ENCODE measurements at places on chromosomes 7 and 10. TPM values are rescaled to one million over a fixed set of nuclear protein-coding genes. Genes with fewer than 3 reads are reported as not detected.

- DNase-seq = no peak
Measured at GRCh38 chr7:122212754-122213153, 68.7 kb upstream of the AASS start.

- DNase-seq = no peak
Measured at GRCh38 chr10:74600170-74600569, 226.2 kb upstream of the KAT6B start.

DNA sequence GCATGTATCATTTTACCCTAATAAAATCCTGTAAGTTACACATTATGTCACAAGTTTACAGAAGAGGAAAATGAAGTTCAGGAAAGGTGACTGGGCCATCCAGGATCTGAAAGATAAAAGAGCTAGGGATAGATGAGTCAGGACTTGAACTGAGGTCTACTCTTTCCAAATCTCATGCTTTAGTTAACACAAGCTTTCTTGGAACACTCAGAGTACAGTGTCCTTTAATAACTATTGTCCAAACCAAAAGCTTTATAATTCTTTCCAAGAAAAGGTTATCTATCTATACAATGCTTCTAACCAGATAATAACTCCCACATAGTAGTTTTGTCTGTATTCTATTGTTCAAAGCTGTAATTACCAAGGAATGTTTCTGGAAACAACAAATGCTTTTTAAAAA lies 164.6 kb downstream of the LRRN3 start:
- peak; percentile 38 for DNase-seq

GPR26 gene
- total RNA-seq = not detected

PDZD7 gene
- total RNA-seq = 4.7 TPM

PDK4 gene
- total RNA-seq = 1.9 TPM

DNA sequence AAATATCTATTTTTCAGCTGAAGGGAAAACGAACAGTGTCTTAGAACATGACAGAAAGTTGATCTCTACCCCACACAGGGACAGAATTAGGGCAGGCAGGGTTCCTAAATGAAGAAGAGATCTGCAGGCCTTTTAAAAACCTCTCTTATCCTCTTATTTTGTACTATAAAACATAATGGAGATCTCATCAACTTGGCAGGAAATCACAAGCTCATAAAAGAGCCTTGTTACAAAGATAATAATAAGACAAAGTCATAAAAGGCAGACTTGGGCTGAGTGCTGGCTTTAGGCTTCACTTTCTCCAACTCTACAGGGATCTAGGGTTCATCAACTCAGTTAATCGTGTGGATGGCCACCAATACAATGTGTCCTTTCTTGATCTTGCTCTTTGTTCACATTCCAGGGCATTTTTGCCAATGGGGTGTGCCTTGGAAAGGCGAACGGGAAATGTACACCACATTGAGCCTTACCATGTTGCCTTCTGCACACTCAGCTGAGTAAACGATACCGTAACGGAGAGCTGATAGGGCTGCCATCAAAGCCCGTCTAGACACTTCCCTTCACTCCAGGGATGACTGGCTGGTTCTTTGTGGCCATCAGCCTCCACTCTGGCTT lies 7.1 kb upstream of the TEX36 start:
- DNase-seq = no peak

DNA sequence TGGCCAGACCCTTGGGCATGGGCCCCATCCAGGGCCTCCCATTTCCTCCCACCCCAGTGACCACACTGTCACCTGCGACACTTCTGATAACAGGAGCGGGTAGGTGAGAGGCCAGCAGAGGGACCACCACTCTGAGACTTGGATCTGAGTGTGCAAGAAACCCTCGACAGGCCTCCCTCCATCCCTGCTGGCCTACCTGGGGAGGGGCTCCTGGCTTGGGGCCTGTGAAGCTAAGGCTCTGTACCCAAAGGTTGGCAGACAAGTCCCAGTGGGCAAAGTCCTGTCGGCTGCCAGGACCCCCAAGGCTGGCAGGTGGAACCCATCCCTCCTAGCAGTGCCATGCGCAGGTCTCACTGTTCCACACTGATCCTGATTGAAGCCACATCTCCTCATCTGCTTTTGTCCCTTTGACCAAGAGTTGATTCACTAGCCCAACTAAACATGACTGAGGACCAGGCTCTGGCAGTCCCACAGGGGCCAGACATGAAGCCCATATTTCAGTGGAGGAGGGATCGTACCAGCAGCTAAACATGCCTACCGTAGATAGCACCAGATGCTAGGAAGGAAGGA lies 1.2 kb upstream of the PGAM2 start:
- DNase-seq = no peak

- peak; percentile 40 for DNase-seq
Measured at GRCh38 chr7:35555934-35556333, 139.0 kb downstream of the HERPUD2 start.

PANK1 gene
- total RNA-seq = 14.6 TPM

DNA sequence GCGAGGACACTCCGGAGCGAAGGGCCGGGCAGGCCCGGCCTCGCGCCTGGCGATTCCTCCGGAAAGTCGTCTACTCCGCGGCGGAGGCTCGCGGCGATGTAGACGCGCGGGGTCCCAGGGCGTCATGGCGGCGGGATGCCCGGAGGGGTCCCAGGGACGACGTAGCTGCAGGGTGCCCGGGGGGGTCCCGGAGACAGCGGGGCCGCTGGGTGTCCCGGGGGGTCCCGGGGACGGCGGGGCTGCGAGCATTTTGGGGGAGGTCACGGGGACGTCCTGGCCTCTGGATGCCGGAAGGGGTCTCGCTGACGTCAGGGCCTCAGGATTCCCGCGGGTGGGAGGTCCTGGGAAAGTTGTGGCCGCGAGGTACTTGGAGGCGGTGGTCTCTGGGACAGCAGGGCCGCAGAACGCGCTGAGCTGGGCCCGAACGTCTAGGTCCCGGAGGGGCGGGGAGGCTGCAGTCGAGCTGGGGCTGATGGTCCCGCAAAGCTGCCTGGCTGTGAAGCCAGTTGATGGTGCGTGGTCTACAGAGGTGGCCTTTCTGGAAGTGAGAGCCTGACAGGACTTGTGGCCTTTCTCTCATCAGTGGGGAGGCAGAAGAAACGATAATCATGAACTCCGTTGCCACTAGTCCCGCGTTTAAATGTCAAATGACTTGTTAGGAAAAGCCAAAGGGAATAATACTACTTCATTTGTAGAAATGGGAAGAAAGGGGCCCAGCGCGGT lies 637 bp downstream of the HSPA14 start:
- DNase-seq = peak; percentile 12

GRCh38 chr10:124732931-124733570 lies 11.1 kb downstream of the FAM53B start:
- peak; percentile 77 for DNase-seq

DNA sequence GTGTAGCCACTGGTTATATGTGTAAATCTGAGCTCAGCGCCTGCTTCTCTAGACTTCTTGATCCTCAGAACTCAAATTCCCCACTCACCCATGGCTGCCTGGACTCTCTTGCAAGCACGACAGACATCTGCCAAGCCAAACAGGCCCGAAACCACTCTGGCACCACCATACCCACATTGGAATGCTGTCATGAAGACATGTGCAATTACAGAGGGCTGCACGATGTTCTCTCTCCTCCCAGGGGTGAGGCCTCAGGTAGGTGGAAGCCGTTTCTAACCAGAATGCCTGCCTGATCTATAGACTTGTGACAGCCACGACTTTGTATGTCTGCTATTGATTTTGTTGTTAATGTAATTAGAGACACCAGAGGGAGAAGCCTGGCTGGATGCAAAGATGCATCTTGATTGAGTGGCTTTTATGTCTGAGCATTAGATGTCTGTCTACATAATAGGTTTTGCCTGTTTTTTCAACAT lies 4.0 kb downstream of the BAMBI start:
- DNase-seq = no peak

DNA sequence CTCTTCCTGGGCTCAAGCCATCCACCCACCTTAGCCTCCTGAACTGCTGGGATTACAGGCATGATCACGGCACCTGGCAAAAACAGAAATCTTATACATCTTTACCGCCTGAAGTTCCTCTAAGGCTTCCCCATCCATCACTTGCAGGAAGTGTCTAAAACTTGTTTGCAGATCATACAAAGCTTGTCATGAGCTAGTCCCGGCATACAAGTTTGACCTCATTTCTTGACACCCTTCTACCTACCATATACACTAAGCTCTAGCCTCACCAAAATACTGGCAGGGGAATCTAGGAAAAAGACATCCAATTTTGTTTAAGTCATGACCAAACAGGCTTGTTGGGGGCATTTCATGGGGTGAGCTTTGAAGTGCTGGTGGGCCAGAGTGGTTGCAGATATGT lies 14.5 kb downstream of the DNMBP start:
- no peak for DNase-seq

GRCh38 chr10:5488272-5489161 lies 10.9 kb downstream of the CALML5 start:
- DNase-seq = no peak

FAM24B gene
- 5.3 TPM for total RNA-seq

SLC13A1 gene
- total RNA-seq = not detected

DNA sequence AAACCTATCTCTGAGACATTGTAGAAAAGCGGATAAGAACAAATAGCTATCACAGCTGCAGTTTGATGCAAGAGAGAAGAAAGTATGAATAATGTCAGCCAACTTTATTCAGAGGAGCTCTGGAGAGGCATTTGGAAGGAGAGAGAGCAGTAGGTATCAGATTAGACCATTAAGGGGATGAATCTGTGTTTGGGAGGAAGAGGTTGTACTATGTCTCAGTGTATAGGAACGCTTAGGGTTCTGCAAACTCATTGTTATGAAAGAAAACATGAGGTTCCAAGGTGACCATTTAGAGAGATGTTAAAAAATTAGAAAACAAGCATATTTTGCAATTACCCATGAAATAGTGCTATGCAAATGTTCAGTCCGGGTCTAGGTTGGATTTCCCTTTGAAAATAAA lies 207.5 kb upstream of the GNAI1 start:
- no peak for DNase-seq

GRCh38 chr7:34019301-34019790 lies 114.0 kb downstream of the BMPER start:
- no peak for DNase-seq

DNA sequence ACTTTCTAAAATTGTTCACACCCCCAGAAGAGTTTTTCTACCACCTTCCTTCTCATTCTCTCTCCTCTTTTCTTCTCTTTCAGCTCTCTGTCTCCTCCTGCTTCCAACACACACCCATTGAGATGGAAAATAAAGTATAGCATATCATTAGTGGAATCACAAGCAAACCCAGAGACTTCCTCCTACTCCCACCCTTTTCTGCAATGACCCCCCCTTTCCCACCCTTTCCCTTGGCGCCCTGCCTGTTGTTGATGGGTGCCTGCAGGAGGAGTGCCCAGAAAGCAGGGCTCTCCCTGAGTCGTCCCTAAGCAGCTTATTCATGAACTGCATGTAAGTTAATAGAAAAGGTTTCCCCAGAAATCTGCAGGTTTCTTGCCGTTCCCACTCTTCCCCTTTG lies 300.0 kb downstream of the PLXNA4 start:
- DNase-seq = no peak

OPN1SW gene
- not detected for total RNA-seq

C7orf57 gene
- total RNA-seq = not detected

DNA sequence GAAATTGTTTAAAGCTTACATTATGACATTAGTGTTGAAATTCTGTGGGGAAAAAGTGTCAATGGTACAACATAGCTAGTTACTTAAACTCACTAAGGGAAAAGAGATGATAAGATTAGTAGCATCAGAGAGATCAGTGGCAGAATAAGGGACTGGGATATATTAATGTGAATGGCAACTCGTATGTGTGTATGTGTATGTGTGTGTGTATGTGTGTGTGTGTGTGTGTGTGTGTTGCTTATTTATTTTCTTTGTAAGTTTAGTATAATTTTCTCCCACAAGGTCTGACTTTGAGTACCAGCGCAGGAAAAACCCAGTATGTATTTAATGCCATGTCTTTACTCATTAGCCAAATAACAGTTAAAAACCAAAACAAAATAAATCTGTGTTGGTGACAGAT lies 256.1 kb downstream of the ARHGAP21 start:
- DNase-seq = no peak

Data from renal cortical epithelial cell (primary cell).